CD4-positive, alpha-beta T cell treated with Interleukin-10 for 1 hour (primary cell): ENCODE measurements at places on chromosomes 2 and 18.

DNA sequence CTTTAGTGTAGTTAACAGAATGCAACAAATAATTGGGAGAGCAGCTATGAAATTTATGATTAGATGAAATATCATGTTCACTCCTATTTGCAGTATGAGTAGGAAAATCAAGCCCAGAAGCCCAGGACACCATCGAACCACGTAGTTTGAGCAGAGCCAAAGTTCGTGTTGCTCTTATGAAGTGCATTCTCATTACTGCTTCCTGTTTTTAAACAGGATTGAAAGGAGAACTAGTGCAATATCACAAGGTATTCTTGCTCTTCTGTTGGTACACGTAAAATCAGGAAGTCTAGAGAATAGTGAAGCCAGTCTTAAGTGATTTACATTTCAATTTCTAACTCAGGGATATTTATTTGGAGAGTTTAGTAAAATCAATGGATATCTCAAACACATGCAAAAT lies 21.1 kb downstream of the ARHGAP15 start:
- no peak for DNase-seq

DNA sequence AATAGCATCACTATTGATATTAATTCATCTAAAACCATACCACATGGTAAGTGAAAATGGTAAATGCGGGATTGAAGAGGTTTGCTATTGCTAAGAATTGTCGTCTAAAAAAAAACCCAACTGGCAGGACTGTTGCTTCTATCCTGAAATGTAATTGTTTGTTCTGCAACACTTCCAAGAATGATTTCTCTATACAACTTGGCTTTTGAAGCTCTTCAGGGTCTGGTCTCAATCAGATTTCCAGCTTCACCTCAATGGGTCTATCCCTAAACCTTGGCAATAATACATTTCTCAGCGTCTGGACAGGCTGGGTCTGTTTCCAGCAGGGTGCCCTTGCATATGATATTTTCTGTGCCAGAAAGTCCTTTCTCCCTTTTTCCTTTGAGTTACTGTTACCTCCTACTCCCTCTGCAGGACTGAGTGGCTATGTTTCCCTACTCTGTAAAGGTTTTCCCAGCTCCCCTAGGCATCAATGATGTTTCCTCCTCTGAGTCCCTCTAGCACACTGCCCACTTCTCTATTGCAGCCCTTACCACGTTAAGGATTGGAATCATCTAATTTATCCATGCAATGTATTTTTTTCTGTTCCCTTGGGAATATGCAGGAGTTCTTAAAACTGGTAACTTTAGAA lies 118.2 kb upstream of the REV1 start:
- no peak for DNase-seq

- no peak for DNase-seq
Measured at GRCh38 chr18:66110607-66111006, 359.8 kb downstream of the CDH7 start.

GRCh38 chr2:45777996-45778719 lies 126.7 kb downstream of the PRKCE start:
- no peak for DNase-seq

DNA sequence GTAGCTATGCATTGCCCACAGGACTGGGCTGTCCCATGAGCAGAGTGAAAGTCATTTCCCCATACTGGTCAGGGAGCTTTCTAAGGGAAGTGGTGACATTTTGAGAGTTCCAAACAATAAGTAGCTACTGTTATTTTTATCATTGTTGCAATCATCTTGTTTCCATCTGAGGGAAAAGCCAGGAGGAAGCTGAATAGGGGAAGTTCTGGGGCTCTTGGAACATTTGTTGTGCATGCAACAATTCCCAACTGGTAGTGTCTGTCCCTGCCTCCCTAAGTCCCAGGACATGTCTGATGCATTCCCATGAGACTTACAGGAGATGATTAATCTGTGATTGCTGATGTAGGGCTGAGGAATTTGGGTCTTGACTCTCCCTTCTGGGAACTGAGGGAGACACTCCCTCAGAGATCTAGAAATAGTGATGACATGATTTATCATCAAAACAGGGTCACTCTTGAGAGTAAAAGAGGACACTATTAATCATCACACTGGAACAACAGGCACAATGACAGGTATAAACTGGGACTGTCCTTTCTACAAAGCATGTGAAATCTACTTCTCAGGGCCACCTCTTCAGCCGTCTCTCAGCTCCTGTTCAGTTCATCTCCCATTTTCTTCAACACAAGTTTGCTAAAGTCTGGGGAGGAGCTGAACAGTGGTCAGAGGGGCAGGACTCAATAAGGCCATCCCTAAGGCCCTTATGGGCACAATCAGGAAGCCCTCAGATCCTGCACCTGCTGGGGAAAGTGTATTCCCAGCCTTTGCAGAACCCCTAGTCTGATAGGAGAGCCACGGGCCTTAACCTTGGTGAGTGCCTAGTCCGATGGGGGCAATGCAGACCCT lies 28.0 kb upstream of the MARCO start:
- DNase-seq, result no peak

- DNase-seq, result no peak
Measured at GRCh38 chr2:30472326-30472725, 25.3 kb downstream of the LCLAT1 start.

- no peak for DNase-seq
Measured at GRCh38 chr2:102423368-102423767, 408 bp downstream of the IL18RAP start.

DNA sequence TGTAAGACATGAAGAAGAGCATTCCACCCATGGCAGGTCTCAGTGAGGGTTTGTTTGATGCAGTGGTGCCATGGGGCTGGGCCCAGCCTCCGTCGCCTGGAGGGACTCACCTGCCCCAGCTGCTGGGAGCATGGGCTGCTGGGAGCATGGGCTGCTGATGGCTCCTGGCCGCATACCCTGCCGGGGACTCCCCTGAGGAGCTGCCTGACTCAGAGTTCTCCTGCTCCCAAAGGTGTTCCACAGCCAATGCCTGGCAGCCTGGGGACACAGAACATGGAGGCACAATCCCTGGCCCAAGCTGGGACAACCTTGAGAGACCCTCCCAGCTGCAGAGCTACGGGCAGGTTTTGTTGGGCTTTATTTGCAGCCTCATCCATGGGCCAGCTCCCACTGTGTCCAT lies 108.4 kb downstream of the COPS8 start:
- no peak for DNase-seq

DNA sequence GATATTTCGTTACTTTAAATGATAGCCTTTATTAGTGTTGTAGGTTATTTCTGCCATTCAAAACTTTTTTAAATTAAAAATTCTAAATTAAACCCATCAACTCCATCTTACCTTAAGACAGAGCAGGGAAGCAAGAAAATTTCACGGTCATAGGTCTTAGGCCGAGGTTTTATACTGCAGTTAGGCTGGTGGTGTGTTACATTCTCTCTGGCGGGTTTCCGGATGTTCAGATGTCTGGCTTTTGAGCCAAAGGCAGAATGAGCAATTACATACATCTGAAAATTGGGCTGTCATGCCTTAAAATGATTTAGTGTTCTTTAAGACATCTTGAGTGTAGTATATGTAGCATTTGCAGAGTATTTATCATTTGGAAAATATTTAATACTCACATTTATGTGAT lies 27.9 kb downstream of the GLS start:
- no peak for DNase-seq

DNA sequence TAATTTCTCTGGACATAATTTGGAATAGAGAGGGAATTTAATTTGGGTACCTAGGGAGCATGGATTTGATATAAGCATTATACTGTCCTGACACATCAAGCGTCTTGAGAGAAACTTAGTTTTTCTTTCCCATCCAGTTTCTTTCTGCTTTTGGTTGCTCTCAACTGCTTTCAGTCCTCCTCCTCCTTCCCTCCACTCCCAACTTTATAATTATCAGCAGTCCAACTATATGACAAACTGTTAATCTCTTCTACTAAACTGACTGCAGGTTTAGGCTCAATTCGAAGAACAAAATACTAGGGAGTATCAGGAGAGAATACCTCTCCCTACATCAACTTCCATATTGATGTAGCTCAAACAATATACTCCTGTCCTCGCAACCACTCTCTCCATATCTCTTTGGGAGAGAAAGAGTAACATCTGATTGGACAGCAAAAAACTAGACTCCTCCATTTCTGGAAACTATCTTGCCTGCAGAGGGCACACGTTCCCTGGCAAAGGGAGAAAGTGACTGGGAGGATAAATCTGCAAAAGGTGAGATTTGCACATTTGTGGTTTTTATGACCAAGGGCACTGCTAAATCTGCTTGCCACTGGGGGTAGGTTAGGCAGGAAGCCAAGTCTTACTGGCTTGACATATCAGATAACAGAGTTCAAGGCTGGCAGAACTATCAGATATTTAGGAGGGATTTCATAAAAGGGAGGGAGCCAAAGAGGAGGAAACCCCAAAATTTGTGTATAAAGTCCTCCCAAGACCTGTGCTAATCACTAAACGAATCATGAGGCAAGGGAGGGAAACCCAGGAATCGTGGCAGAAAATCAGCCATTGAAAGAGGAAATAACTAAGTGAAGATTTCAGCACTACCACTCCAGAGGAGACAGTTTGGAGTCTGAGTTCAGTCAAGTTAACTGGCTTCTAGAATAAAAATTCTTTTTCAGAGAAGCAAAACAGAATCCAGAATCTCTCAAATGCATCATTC lies 40.0 kb downstream of the ICA1L start:
- peak; percentile 66 for DNase-seq

GRCh38 chr18:13372531-13372951 lies 154.0 kb downstream of the LDLRAD4 start:
- DNase-seq, result no peak
